ENCODE measurements at places on chromosomes 2 and 18.

GRCh38 chr2:16821692-16822091, 156.1 kb upstream of the CYRIA start:
- no peaks in the 10 kb centered on the region for H3K36me3 ChIP-seq
- H3K27me3 ChIP-seq, result no peaks in the 10 kb centered on the region
- DNase-seq, result no peak
- H3K4me3 ChIP-seq, result no peak overlapping the region
- no peak overlapping the region for H3K27ac ChIP-seq
- no peaks in the 10 kb centered on the region for H3K4me1 ChIP-seq

DNA sequence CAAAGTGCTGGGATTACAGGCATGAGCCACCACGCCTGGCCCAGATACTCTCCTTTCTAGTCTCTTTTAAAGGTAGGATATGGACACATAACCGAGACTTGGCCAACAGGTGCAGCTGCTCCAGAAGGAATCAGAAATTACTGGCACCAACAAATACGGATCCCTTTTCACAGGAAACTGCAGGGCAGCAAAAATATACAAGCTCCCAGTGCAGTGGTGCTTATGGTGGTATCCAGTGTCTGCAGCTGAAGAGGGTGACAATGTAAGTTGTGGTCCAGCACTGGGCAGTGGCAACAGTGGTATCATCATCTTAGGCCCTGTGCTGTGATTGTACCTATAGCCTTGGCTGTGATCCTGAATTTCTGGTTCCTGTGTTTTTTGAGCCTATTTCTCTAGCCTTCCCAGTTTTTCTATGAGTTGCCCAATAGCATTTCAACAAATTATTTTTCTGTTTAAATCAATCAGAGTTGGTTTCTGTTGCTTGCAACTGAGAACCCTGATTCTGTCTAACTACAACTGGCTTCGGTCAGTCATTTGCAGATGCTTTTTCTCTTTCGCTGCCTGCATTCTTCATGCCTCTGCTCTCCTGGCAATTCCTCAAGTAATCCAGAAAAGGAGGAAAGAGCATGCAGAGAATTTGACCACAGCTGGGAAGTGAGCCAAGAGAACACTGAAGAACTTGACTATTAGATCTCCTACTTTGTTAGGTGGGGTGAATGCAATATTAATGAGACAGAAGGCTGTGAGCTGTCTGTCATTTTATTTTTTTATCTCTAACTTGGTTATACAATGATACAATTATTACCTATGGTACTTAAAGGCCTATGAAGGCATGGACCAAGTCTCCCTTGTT, 30.8 kb upstream of the EML4 start:
- no peaks in the 10 kb centered on the region for H3K27me3 ChIP-seq
- no peaks in the 10 kb centered on the region for H3K36me3 ChIP-seq
- H3K27ac ChIP-seq, result no peak overlapping the region
- peak; percentile 92 for DNase-seq
- H3K4me1 ChIP-seq, result peaks cover 41% of the 10 kb centered on the region

DNA sequence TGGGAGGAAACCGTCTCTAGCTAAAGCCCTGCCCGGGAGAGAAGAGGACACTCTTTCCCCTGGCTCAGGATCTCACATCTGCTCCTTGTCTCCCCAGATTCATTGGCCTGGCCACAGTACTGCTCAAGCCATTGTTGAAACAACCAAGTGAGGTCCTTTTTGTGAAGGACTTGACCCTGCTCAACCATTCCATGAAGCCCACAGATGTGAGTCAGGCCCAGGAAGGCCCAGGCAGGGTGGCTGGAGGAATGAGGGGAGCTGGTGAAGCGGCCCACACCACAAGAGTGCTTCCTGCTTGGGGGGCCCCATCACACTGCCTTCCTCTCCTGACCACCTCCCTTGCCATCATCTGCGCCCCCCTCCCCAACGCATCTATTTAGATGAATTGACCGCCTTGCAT, 5.1 kb downstream of the FER1L5 start:
- H3K4me3 ChIP-seq, result no peak overlapping the region
- no peaks in the 10 kb centered on the region for H3K4me1 ChIP-seq
- DNase-seq, result no peak
- H3K27me3 ChIP-seq, result no peaks in the 10 kb centered on the region
- H3K27ac ChIP-seq, result no peak overlapping the region

- peaks cover 7% of the 10 kb centered on the region for H3K4me1 ChIP-seq
- H3K36me3 ChIP-seq, result no peaks in the 10 kb centered on the region
- DNase-seq, result peak; percentile 75
- H3K27me3 ChIP-seq, result no peaks in the 10 kb centered on the region
Measured at GRCh38 chr18:2971741-2972552, 41.0 kb downstream of the LPIN2 start.

DNA sequence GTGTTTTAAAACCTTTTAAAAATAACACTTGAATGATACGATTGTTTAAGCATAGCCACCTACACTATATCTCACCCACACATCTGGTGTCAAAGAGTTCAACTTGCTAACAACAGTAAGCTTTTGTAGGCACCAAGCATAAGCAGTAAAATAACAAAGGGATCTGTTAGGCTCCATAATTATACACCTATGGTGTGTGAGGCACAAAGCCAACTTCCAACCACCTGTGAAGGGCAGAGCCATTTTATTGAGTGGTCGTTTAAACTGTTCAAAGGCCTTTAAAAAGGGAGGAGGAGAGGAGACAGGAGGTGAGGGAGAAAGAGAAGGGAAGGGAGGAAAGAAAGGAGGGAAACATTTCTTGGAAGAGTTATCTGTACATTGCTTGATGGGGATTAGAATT, 27.9 kb downstream of the NEMP2 start:
- no peaks in the 10 kb centered on the region for H3K27me3 ChIP-seq
- H3K4me1 ChIP-seq, result peaks cover 4% of the 10 kb centered on the region
- no peak for DNase-seq
- H3K4me3 ChIP-seq, result no peak overlapping the region
- no peak overlapping the region for H3K27ac ChIP-seq

DNA sequence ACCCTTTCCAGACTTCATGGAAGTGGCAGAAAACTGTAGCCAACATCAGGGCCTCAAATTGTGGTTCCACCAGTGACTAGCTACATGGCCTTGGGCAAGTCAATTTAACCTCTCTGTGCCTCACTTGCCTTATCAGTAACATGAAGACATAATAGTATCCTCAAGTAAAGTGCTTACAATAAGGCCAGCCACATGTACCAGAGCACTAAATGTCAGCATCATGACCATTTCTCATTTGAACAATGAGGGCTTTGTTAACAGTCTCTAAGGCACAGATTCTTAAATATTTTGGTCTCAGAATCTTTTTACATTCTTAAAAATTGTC, 5.8 kb upstream of the KCMF1 start:
- peaks cover 40% of the 10 kb centered on the region for H3K4me1 ChIP-seq
- H3K4me3 ChIP-seq, result no peak overlapping the region
- 0 out of 2 replicates have a peak, but pooled peaks cover 3% of the 10 kb centered on the region for H3K36me3 ChIP-seq
- H3K27ac ChIP-seq, result no peak overlapping the region

- H3K4me1 ChIP-seq, result peaks cover 23% of the 10 kb centered on the region
- DNase-seq, result peak; percentile 50
- no peak overlapping the region for H3K27ac ChIP-seq
- no peaks in the 10 kb centered on the region for H3K27me3 ChIP-seq
Measured at GRCh38 chr2:222736301-222736700, 64.8 kb downstream of the MOGAT1 start.

GRCh38 chr2:95380731-95381130, 21.8 kb upstream of the FAHD2A start:
- H3K36me3 ChIP-seq, result no peaks in the 10 kb centered on the region
- DNase-seq, result no peak
- H3K4me1 ChIP-seq, result no peaks in the 10 kb centered on the region
- no peak overlapping the region for H3K27ac ChIP-seq

- H3K4me3 ChIP-seq, result no peak overlapping the region
- no peaks in the 10 kb centered on the region for H3K27me3 ChIP-seq
- DNase-seq, result peak; percentile 10
Measured at GRCh38 chr2:200655918-200656580, 70.2 kb downstream of the AOX1 start.

- no peak overlapping the region for H3K4me3 ChIP-seq
- no peaks in the 10 kb centered on the region for H3K27me3 ChIP-seq
- DNase-seq, result no peak
- no peak overlapping the region for H3K27ac ChIP-seq
- no peaks in the 10 kb centered on the region for H3K36me3 ChIP-seq
Measured at GRCh38 chr18:6782861-6783260, 53.3 kb downstream of the ARHGAP28 start.

GRCh38 chr2:85774126-85774978, 20.6 kb downstream of the ATOH8 start:
- H3K27me3 ChIP-seq, result no peaks in the 10 kb centered on the region
- DNase-seq, result no peak
- peaks cover 34% of the 10 kb centered on the region for H3K4me1 ChIP-seq
- H3K36me3 ChIP-seq, result no peaks in the 10 kb centered on the region

GRCh38 chr2:241272303-241273209, 42.9 kb downstream of the HDLBP start:
- peaks cover 13% of the 10 kb centered on the region for H3K36me3 ChIP-seq
- peak overlapping the region; percentile 96 for H3K4me3 ChIP-seq
- no peaks in the 10 kb centered on the region for H3K27me3 ChIP-seq

GRCh38 chr2:225468131-225468530, 68.6 kb downstream of the NYAP2 start:
- H3K27ac ChIP-seq, result no peak overlapping the region
- no peak for DNase-seq
- no peaks in the 10 kb centered on the region for H3K27me3 ChIP-seq
- H3K4me3 ChIP-seq, result no peak overlapping the region
- H3K4me1 ChIP-seq, result no peaks in the 10 kb centered on the region

DNA sequence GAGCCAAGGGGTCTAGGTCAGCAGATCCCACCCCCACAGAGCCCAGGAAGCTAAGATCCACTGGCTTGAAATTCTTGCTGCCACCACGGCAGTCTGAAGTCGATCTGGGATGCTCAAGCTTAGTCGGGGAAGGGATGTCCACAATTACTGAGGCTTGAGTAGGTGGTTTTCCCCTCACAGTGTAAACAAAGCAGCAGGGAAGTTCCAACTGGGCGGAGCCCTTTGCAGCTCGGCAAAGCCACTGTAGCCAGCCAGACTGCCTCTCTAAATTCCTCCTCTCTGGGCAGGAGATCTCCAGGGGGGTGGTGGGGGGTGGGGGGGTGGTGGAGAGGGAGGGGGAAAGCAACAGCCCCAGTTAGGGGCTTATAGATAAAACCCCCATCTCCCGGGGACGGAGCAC, 419.5 kb downstream of the NUP35 start:
- H3K4me3 ChIP-seq, result no peak overlapping the region
- no peaks in the 10 kb centered on the region for H3K4me1 ChIP-seq
- no peak for DNase-seq

GRCh38 chr18:37754141-37754540, 188.5 kb upstream of the CELF4 start:
- DNase-seq, result no peak
- no peaks in the 10 kb centered on the region for H3K4me1 ChIP-seq
- no peak overlapping the region for H3K4me3 ChIP-seq

DNA sequence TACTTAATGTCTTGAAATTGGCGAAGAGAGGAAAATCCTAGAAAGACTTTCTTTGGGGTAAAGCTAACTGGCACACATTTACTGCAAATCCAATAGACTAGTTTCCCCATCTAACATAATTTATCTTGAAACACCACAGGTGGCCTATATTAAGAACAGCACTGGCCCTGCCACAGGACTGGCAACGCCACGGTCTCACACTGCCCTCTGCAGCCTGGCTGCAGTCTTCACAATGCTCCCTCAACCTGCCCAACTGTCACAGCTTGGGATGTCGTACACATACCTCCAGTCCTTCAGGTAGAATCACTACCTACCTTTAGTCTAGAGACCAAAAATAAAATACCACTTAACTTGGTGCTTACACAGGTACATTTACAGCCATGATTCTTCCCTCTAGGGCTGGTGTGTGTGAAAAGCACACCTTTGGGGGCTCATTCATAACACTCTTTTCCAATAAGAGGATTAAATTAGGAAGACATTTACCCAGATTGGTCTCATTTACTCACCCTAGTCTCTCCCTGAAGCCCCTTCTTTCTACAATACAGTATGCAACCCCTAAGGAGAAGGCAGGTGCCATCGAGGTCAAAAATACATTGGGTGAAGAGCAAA, 222.2 kb downstream of the C1D start:
- no peaks in the 10 kb centered on the region for H3K4me1 ChIP-seq
- H3K4me3 ChIP-seq, result no peak overlapping the region
- H3K27ac ChIP-seq, result no peak overlapping the region
- peak; percentile 82 for DNase-seq
- no peaks in the 10 kb centered on the region for H3K36me3 ChIP-seq
- no peaks in the 10 kb centered on the region for H3K27me3 ChIP-seq

- no peaks in the 10 kb centered on the region for H3K4me1 ChIP-seq
- no peaks in the 10 kb centered on the region for H3K27me3 ChIP-seq
- no peaks in the 10 kb centered on the region for H3K36me3 ChIP-seq
- no peak overlapping the region for H3K27ac ChIP-seq
- no peak overlapping the region for H3K4me3 ChIP-seq
Measured at GRCh38 chr2:114248648-114249047, 193.8 kb upstream of the DPP10 start.
